ENCODE measurements at places on chromosomes 5 and 9.
A peak's percentile ranks its signal among the peaks of the same experiment; 100 is the strongest.

DNA sequence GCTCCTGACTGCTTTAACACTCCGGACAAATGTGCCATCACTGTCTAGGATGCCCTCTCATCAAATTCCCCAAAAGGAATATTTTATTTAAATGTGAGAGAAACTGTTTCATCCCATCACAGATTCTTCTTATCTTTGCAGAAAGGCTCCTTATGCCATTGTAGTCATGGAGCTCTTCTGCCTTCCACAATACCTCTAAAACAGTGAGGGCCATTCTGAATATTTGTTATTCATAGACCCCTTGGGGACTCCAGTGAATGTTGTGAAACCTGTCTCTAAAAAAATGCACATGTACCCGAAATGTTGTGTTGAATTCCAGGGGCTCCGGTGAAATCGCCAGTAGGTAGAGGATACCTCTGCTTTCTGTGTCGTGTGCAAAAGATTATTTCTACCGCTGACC lies 176.9 kb downstream of the RORB start:
- no peak for DNase-seq

DNA sequence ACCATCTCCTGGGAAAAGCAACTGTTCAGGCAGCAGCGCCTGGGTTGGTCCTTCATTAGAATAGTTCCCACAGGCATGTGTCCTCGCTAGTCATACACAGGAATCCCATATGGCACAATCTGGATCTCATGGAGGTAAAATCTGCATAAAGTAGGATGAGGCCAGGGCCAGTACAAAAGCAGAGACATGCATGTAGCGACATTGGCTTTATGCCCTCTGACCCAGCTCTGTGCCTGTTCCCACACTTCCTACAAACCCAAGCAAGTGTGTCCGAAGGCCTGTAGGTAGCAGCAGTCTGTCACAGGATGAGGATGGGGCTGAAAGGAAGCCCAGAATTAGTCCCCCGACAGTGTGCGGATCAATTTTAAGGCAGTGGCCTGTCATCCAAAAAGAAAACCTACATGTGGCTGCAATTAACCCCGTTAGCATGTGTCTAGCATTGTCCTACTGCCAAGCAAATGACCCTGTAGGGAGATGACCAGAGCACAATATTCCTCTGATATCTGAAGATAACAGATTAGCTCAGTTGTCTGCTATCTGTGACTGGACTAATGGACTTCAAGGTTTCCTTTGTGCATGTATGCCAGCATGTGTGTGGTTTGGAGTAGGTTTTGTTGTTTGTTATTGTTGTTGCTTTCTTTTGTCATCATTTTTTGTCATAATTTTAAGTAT lies 178.8 kb downstream of the TMEM161B start:
- DNase-seq, result no peak

GRCh38 chr5:69140827-69141226 lies 26.1 kb upstream of the CCNB1 start:
- DNase-seq, result no peak

GRCh38 chr5:53970475-53970874 lies 339.9 kb downstream of the ARL15 start:
- no peak for DNase-seq

GRCh38 chr5:9834871-9835770 lies 205.0 kb upstream of the TAS2R1 start:
- DNase-seq, result no peak

GRCh38 chr9:71630377-71630995 lies 137.8 kb downstream of the CEMIP2 start:
- no peak for DNase-seq

DNA sequence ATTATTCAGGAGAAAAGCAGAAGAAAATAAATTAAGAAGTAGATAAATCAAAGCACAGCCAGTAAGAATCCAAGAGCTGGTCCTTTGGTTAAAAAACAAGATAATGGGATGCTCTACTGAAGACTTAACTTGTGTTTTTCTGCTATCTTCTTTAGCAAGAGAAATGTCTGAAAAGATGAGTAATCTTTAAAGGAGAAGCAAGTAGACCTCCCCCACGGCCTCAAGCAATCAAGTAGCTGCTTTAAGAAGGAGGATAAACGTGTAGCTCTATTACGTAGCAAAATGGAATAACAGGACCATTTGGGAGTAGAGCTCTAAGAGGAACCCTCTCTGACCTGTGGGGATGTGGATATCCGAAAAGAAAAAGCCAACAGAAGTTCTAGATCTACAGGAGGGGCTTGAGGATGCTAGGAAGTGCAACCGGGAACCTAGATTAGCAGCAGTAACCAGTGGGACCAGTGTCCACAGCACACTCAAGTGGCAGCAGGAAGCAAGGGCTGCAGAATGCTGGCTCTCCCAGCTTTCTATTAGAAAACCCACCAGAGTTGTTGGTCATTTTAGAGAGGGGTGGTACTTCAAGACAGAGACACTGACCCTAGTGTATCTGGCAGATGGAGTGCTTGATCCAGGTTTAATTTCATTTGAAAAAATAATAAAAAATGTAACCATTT lies 185.4 kb downstream of the GABBR2 start:
- DNase-seq, result no peak

DNA sequence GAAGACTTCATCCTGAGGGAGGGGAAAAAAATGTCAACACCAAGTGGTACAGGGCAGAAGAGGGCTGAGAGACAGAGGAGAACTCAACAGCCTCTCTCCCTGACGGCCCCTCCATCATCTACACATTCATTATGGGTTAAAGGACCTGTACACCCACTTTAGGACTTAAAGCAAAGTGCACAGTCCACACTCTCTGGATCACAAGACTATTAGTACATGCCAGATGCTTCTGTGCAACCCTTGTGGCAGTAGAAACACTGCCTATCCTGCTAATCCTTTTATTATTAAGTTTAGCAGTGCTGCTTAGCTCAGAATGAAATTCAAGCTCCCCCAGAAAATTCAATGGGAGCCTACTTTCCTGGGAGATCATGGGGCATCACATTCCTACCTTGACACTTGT lies 1.9 kb downstream of the FRMD3 start:
- DNase-seq, result no peak

DNA sequence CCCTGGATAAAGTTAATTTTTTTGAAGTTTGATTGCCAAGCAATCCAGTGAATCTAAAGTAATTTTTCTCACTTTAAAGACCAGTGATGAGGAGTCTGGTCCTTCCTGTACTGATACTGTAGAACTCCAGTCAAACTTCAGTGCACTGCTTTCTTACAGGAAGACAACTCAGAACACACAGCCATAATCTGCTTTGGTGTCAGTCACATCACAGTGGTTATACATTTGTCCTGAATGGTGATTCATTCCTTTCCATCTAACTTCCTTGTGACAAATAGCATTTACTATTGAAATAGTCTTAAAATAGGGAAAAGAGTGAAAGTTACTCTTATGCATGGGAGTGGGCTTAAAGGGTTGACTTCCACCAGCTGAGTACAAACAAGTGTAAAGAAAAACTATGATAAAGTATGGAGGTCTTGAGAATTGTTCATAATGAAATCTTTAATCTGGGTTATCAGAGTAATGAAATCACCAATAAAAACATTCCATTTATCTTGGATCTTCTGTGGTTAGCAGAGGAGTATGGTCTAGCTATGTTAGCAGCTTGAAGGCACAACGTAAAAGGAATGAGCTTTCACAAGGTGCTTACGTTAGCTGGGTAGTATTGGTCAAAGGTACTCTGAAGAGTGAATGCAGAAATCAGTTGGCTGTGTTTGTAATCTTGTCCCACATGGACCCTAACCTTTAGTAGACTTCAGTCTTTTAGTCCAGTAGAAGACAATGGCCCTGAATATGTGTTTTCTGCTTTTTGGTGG lies 41.5 kb downstream of the DCP2 start:
- DNase-seq, result no peak

DNA sequence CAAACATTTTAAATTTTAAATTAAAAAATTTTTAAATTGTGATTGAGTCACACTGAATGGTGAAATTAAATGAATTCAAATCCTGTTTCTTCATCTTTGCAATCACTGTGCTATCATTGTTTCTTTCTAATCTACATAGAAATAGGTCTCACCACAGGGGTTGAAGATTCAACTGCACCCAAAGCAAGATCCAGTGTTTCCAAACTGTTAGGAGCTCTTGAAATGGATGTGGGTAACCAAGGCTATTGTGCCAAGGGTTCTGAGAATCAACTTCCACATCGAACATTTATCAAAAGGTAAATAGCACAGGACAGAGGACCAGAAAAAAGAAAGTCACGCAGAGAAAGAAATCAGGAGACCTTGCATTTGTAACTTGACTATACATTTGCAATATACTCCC lies 172.6 kb upstream of the RASEF start:
- no peak for DNase-seq

DNA sequence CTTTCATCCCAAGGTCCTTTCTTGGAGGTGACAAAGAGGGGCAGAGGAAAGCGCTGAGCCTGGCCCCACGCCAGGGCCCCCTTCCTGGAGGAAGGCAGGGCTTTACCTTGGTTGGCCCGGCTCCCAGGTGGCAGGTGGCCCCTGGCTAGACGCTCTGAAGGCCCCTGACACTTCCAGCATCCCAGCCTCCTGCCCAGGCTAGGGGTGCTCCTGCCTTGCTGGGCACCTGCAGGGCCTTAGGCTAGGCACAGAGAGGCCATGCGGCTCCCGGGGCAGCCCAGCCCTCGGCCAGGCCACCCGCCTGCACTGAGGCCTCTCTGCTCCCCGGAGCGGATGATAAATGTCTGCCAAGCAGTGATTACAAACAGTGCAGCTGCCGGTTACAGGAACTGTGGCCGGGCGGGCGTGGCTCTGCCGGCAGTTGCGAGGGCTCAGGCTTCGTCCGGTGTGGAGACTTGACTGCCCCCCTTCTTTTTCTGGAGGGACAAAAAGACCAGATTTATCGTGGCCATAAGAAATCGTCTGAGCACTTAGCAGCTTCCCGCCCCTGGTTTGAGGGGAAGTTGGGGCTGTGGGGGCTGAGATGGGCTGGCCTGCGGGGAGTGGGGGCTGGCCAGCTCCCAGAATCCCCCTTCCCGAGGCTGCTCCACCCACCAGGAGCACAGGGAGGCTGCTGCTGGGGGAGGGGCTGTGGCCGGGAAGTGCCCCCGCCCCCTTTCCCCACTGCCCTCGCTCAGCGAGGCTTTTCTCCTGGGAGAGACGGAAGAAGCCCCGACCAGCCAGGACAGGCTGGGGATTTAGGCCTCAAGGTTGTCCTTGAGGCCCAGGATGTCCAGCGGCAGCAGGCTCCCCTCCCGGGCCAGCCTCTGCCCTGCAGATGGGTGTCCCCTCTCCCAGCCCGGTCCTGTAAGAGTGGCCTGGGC lies 31.6 kb upstream of the UBAC1 start:
- DNase-seq, result peak; percentile 24

Measured in stimulated activated CD4-positive, alpha-beta T cell treated with anti-CD3 and anti-CD28 coated beads, TNF-alpha, amount 100 ng/mL, for 48 hours (primary cell).